Lower leg skin (tissue), 4 donors: ENCODE measurements at places on chromosomes 5 and 9. TPM values are rescaled to one million over a fixed set of nuclear protein-coding genes. Genes with fewer than 3 reads are reported as not detected.

Gene PCDHB9
- 0.38 TPM for total RNA-seq

Gene HAPLN1
- not detected for total RNA-seq

Gene SPINK4
- not detected for total RNA-seq

Gene SLCO6A1
- not detected for total RNA-seq

Gene BTNL8
- 0.44 TPM for total RNA-seq

Gene MYORG
- total RNA-seq, result 13.6 TPM

Gene ZNF454
- total RNA-seq, result 0.34 TPM

Gene AQP3
- total RNA-seq, result 728 TPM

Gene ANKRD55
- total RNA-seq, result 0.17 TPM

Gene FOXD4L6
- not detected for total RNA-seq

Gene CCDC180
- 5.2 TPM for total RNA-seq

Gene CCNI2
- not detected for total RNA-seq

Gene IL31RA
- 1.7 TPM for total RNA-seq

Gene PCDHB10
- total RNA-seq, result 0.51 TPM

Gene RNF183
- total RNA-seq, result not detected
